ENCODE measurements at places on chromosomes 5 and 9.

GRCh38 chr9:86659413-86660046, 287.8 kb downstream of the GAS1 start:
- DNase-seq = no peak

DNA sequence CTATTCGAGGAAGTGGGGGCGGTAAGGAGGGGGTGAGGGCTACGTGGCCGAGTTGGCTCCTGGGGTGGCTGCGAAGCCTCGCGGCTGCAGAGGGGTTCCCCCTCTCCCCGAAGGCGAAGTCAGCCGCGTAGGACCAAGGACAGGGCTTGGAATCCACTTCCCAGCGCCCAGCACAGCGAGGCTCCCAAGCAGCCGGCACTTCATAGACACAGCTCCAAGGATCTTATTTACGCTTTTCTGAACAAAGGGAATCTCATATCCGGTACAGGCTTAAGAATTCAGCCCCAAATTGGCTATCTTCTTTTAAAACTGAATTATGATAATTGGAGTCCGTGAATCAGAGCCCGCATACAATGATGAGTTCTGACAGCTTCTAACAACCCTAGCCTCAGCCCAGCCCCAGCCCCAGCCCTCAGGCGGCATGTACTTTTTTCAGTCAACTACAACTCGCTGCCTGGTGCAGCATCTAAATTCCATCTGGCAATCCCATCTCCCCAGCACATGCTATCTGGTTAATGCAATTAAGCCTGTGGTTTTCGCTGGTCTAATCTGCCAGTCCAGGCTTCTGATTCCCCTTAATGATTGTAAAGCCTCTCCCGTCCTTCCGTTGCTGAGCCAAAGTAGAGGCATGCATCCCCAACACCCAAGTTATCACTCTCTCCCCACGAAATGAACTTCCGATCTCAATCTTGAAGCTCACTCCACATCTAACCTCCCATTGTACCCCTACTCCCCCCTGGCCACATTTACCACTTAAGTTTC, 1.0 kb downstream of the ELAVL2 start:
- DNase-seq = peak; percentile 67

GRCh38 chr5:115557667-115558387, 13.3 kb upstream of the FEM1C start:
- no peak for DNase-seq

DNA sequence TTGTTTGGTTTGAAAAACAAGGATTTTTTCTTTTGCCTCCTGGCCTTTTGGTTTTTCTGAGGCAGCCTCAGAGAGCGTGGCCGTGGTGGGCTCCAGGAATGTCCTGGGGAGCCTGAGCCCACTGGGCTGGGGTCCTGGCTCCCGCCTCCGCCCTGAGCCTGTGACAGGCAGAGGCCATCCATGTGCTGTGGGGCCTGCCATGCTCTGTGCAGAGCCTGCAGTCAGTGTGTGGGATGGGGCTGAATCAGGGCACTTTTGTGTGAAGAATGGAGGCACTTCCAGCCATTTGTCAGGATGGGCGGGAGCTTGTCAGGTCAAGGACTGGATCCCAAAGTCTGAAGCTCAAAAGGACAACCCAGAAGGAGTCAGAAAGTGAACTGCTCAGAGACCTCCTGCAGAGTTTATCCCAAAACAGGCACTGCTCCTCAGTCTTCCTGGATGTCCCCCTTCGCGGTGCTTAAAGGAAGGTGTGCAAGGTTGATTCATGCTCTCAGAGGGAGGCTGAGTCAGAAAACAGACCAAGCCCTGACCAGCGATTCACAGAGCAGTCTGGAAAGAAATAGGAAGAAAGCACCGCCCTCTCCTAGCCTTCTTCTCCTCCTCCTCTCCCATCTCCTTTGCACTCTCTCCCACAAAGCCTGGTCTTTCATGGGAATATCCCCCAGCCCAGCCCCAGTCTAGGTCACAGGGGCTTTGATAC, 53.2 kb downstream of the MVB12B start:
- DNase-seq = no peak

DNA sequence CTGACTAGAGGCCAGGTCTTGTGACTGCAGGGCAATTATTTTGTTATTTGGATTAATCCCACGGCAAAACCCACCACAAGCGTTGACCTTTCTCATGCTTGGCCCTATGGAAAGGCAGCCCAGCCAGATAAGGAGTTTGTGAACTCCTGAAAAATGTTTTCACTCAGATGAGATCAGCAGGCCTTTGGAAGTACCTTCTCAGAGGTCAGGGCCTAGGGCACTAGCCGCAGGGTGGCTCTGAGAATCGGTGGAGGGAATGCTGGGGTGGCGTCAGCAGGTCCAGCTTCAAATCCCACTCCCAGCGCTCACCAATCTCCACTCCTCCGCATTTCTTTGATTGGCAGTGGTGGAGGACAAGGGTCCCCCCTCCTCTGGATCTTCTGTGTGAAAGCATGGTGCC, 194.4 kb downstream of the GADD45G start:
- DNase-seq = no peak

DNA sequence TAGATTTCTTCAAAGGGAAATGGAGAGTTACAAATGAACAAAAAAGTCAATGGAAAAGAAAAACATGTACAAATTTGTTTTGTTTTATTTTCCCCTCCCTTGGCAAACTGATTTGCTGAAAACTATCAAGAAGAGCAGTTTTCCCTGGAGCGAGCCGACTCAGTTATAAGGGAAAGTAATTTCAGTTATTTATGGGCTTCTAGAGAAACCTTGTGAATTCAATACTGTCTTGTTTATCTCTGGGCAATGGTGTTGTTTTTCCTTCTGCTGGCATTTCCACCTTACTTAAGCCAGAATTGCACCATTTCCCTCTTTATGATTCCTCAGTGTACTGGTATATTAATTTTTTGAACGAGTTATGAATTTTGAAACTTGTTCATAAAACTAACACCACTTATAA, 1163.6 kb downstream of the CDH12 start:
- DNase-seq = no peak

GRCh38 chr9:127336506-127337352, 60.2 kb upstream of the SLC2A8 start:
- peak; percentile 76 for DNase-seq

DNA sequence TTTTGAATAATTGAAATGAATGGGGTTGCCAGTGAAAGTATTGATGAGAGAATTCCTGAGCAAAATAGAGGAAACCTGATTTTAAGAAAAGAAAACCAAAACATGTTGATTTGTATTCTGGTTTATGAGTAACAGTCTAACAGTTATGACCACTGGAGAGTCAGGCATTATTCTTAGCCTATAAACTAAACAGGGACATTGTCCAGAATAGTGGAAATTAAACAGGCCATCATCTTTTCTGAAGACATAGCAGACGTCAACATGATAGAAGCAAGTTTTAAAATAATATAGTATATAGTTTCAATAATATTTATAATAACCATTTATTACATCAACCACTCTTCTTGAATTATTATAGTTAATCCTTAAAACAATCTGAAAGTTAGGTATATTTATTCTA, 178.3 kb upstream of the MPDZ start:
- DNase-seq = no peak

- no peak for DNase-seq
Measured at GRCh38 chr5:5708367-5708919, 286.0 kb downstream of the ICE1 start.

GRCh38 chr5:31965227-31965626, 208.9 kb downstream of the GOLPH3 start:
- DNase-seq = peak; percentile 26

DNA sequence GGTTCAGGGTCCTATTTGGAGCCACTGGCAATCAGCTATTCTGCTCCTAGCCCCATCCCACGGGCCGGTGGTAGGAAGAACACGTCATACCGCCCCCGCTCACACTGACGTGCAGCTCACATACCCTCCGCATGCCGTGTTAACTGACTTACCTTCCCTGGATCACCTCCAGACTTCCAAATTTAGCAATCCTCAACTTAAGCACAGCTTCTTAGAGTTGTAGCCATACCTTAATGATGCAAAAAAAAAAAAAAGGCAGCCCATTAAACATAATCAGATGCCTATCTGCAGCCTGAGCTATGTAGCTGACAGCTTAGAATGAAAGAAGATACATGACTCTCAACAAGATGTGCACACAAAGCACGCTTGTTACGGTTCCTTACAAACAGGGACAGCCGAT, 93.0 kb downstream of the IRX2 start:
- no peak for DNase-seq

GRCh38 chr5:32859211-32859641, 148.1 kb downstream of the NPR3 start:
- DNase-seq = no peak

- DNase-seq = no peak
Measured at GRCh38 chr5:160479926-160480325, 58.3 kb downstream of the PTTG1 start.

- no peak for DNase-seq
Measured at GRCh38 chr9:73468716-73469115, 317.1 kb downstream of the ANXA1 start.

- DNase-seq = no peak
Measured at GRCh38 chr5:123873846-123874245, 361.9 kb downstream of the CSNK1G3 start.

DNA sequence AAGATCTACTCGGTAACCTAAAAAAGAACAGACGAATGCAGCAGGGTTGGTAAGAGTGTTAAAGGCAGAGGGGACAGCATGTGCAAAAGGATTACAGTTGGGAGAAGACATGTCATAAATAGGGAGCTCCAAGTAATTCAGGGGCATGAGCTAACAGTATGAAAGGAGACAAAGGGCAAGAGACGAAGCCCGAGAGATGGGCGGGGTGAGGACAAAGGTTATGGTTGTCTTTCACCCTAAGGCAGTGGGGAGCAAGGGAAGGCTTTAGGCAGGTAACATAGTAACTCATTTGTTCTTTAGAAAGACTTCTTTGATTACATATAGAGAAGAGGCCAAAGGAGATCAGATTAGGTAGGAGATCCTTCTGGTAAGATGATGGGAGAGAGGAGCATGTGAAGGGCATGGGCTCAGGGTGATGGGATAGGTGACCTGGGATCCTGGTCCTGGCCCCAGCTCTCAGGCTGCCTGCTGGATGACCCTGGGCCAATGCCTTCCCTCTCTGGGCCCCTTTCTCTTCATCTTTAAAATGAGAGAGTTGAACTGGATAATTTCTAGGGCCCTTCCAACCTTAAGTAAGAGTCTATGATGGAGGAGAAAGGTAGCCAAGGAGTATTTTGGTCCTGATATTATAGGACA, 19.5 kb downstream of the MORN5 start:
- DNase-seq = no peak

DNA sequence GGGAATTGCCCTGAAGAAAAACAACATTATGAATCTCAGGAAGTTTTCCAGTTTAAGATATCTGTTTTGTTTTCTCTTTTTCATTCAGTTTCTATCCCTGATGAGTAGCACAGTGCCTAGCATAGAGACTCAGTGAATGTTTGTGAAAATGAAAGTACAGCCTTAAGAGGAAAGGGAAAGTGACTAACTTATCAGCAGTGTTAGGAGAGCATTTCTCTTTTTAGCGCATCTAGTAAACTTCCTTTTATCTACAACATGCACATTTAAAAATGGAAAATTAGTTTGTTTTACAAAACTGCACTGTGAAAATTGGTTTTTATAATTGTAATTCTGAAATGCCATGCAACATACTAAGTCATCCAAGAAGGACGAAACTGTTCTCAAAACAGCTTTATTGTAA, 110.8 kb downstream of the SMARCA2 start:
- no peak for DNase-seq

DNA sequence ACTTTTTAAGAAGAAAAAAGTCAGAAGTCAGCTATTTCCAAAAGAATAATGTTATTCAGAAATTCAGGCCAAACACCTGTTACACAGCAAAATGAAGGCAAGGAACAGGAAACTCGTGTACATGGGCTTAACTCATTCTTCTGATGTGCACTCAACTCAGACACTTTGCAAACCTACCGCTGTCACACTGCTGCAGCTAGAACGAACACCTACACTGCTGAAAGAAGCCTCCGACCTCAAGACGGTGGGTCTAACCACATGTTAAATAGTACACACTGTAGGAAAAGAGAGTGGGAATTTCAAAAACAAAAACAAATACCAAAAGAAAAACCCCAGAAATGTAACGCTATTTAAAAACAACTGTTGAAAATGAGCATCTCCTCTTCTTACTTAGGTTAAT, 384.5 kb downstream of the IRX1 start:
- DNase-seq = no peak

- DNase-seq = no peak
Measured at GRCh38 chr9:37639841-37640240, 10.9 kb upstream of the FRMPD1 start.

- no peak for DNase-seq
Measured at GRCh38 chr9:136665111-136665703, 2.5 kb downstream of the EGFL7 start.

GRCh38 chr5:180090098-180090768, 18.7 kb upstream of the RNF130 start:
- peak; percentile 89 for DNase-seq

- no peak for DNase-seq
Measured at GRCh38 chr5:66144834-66145390, 812 bp downstream of the SREK1 start.

- no peak for DNase-seq
Measured at GRCh38 chr9:116934131-116934530, 247.0 kb downstream of the TRIM32 start.

DNA sequence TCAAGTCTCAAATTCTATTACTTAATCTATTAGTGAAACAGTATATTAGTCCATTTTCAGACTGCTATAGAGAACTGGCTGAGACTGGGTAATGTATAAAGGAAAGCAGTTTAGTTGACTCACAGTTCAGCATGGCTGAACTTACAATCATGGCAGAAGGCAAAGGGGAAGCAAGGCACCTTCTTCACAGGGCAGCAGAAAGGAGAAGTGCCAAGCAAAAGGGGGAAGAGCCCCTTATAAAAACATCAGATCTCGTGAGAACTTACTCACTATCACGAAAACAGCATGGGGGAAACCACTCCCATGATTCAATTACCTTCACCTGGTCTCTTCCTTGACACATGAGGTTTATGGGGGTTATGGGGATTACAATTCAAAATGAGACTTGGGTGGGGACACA, 67.9 kb upstream of the CHSY3 start:
- no peak for DNase-seq

DNA sequence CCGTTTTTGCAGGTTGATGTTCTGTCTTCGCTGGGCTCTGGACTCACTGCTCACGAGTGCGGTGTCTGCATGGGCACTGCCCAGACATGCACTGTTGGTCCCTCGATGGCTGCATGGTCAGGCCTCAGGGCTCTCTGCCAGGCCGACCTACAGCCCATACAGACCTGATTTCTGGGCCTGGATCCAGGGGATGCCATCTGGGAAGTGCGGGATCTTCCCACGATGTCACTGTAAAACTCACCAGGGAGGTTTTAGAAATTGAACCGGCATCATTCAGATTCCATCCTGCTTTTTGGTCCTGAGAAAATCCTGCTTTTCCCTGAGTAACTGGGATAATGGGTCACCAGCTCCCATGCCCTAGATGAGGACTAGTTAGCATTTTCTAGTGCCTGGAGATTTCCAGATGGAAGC, 9.1 kb downstream of the S1PR3 start:
- DNase-seq = no peak

Data from left forelimb (tissue), 1 donor.